ENCODE measurements at places on chromosomes 4 and X. TPM values are rescaled to one million over a fixed set of nuclear protein-coding genes. Genes with fewer than 3 reads are reported as not detected.

Gene AFF2
- 1.8 TPM for total RNA-seq

Gene NOX1
- total RNA-seq: not detected

Gene FAM149A
- 0.77 TPM for total RNA-seq

Gene GASK1B
- total RNA-seq: 135 TPM

Gene ATP8A1
- 21.3 TPM for total RNA-seq

Gene PITX2
- total RNA-seq: not detected

Gene ARSD
- 25.7 TPM for total RNA-seq

Gene CRMP1
- total RNA-seq: 2.9 TPM

Gene HSD17B13
- total RNA-seq: 2.4 TPM

Gene ARHGAP36
- total RNA-seq: 0.55 TPM

Gene RIPPLY1
- not detected for total RNA-seq

DNA sequence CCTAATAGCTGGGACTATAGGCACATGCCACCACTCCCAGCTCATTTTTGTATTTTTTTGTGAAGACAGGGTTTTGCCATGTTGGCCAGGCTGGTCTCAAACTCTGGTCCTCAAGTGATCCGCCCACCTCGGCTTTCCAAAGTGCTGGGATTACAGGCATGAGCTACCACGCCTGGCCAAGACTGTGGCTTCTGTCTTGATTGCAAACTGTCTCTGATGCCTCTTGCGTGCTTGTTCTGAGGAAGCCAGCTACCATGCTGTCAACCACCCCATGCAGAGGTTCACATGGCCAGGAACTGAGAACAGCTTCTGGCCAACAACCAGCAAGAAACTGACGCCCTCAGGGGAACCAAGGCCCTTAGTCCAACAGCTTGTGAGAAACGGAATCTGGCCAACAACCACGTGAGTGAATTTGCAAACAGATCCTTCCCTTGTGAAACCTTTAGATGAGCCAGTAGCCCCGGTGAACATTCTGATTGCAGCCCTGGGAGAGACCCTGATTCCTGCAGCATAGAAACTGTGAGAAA is 71.2 kb downstream of the SUPT20HL2 start:
- H3K36me3 ChIP-seq: no peaks in the 10 kb centered on the region
- H3K27ac ChIP-seq: no peak overlapping the region
- H3K4me3 ChIP-seq: no peak overlapping the region

DNA sequence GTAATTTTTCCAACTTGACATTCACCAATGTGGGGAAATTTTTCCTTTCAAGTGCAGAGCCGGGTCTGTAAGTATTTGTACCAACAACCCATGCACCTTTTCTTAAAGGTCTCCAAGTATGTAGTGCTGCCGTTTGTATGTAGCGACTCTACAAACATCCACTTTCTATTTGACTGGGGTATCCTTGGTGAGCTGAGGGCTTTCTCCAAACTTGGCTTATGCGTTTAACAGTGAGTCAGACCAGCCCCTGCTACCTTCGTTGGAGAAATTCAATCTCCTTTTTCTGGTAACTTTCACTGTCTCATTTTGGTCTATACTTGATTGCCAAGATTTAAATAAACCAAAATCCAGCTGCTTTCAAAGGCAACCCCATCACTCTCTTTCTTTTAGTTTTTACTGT is 34.9 kb downstream of the MGST2 start:
- no peak overlapping the region for H3K27ac ChIP-seq
- no peaks in the 10 kb centered on the region for H3K27me3 ChIP-seq
- no peak for DNase-seq
- no peaks in the 10 kb centered on the region for H3K36me3 ChIP-seq

DNA sequence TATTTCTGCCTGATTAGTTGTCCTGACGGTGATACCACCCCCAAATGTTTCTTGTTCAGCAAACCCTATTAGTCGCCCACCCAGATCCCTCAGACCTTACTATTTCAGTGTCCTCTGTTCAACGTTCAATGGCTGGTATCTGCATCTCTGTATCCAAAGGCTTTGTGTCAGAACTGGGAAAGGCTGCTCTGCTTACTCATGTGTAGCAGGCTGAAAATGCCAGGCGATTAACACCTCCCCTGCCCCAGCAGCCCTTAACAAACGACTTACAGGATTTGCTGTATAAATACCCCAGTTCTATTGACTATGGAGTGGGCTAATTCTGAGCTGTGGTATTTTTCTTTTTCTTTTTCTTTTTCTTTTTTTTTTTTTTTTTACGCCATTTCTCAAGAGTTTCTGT is 415.0 kb downstream of the ZNF674 start:
- DNase-seq: no peak
- H3K36me3 ChIP-seq: no peaks in the 10 kb centered on the region
- no peak overlapping the region for H3K4me3 ChIP-seq
- H3K27me3 ChIP-seq: no peaks in the 10 kb centered on the region

GRCh38 chr4:4859799-4860599 is 534 bp downstream of the MSX1 start:
- peaks cover 29% of the 10 kb centered on the region for H3K27me3 ChIP-seq
- peaks cover 3% of the 10 kb centered on the region for H3K4me1 ChIP-seq
- H3K36me3 ChIP-seq: no peaks in the 10 kb centered on the region

DNA sequence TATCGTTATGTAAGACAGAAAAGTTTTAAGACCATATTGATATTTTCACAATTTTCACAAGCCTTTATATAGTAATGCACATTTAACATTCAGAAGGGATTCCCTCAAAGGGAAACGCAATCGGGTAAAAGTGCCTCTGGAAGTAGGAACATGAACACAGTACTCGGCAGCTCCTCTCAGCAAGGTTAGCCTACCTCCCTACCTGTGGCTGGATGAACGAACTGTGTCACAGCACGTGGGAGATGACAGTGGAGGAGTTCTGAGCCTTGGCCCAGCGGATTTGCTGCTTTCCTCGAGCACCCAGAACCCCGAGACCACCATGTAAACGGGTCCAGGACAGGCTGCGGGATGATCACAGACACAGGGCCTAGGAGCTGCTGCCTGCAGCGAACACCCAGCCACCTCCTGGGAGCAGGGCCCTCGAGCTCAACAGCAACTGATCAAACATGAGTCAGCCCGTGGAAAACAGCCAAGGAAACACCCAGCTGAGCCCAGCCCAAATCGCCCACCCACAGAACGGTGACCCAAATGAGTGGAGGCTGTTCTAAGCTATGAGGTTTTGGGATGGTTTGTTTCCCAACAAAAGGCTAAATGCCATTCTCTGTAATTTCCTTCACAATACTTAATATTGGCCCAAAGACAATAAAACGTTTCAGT is 30.4 kb downstream of the FAT1 start:
- H3K4me1 ChIP-seq: no peaks in the 10 kb centered on the region
- H3K27me3 ChIP-seq: no peaks in the 10 kb centered on the region
- no peak for DNase-seq

GRCh38 chr4:42515156-42515884 is 118.0 kb downstream of the SHISA3 start:
- no peak overlapping the region for H3K4me3 ChIP-seq
- no peak for DNase-seq
- H3K4me1 ChIP-seq: no peaks in the 10 kb centered on the region
- H3K27me3 ChIP-seq: no peaks in the 10 kb centered on the region
- H3K27ac ChIP-seq: no peak overlapping the region

DNA sequence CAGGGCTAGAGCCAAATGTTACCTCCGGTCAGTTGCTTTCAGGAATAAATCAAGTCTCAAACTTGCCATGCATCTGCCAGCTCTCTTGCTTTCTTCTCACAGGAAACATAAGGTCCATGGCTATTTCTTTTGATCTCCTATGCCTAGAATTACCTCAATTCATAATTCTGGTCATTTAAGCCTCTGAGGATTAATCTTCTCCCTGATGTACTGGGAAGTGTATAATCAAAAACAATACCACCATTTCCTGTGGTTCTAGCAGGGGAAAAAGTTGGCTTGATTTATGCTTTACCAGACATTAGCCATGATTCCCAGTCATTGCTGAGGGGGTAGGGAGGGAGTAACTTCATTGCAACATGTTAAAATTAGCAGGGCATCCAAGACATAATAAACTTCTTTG is 268.7 kb upstream of the EMCN start:
- DNase-seq: peak; percentile 32
- H3K4me1 ChIP-seq: no peaks in the 10 kb centered on the region
- peak overlapping the region; percentile 8 for H3K27ac ChIP-seq
- no peaks in the 10 kb centered on the region for H3K36me3 ChIP-seq
- no peak overlapping the region for H3K4me3 ChIP-seq
- H3K27me3 ChIP-seq: no peaks in the 10 kb centered on the region

GRCh38 chr4:168449719-168450452 is 30.4 kb downstream of the DDX60L start:
- no peak overlapping the region for H3K4me3 ChIP-seq
- no peak overlapping the region for H3K27ac ChIP-seq
- no peaks in the 10 kb centered on the region for H3K27me3 ChIP-seq
- peak; percentile 50 for DNase-seq

GRCh38 chr4:35897808-35898207 is 346.5 kb downstream of the ARAP2 start:
- no peaks in the 10 kb centered on the region for H3K4me1 ChIP-seq
- H3K27me3 ChIP-seq: no peaks in the 10 kb centered on the region
- H3K4me3 ChIP-seq: no peak overlapping the region
- no peak for DNase-seq

GRCh38 chr4:123924536-123924935 is 527.9 kb downstream of the SPRY1 start:
- no peak overlapping the region for H3K27ac ChIP-seq
- H3K27me3 ChIP-seq: no peaks in the 10 kb centered on the region
- no peak for DNase-seq
- no peaks in the 10 kb centered on the region for H3K36me3 ChIP-seq

- no peak for DNase-seq
- H3K4me1 ChIP-seq: no peaks in the 10 kb centered on the region
- H3K4me3 ChIP-seq: no peak overlapping the region
- no peaks in the 10 kb centered on the region for H3K27me3 ChIP-seq
- no peaks in the 10 kb centered on the region for H3K36me3 ChIP-seq
Observed at GRCh38 chr4:47217291-47217690, 185.9 kb downstream of the GABRB1 start.

DNA sequence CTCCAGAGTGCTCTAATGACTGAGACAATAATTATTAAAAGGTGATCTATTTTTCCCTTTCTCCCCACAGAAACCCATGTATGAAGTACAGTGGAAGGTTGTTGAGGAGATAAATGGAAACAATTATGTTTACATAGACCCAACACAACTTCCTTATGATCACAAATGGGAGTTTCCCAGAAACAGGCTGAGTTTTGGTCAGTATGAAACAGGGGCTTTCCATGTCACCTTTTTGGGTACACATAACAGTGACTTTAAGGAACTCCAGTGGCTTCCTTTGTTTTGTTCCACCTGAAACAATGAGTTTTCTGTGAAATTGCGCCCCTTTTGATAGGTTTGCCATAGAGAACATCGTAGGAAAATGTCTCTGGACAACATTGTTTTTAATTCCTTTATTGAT is 69.6 kb downstream of the KIT start:
- no peak overlapping the region for H3K4me3 ChIP-seq
- H3K27ac ChIP-seq: no peak overlapping the region
- no peaks in the 10 kb centered on the region for H3K4me1 ChIP-seq
- H3K36me3 ChIP-seq: no peaks in the 10 kb centered on the region
- H3K27me3 ChIP-seq: no peaks in the 10 kb centered on the region

GRCh38 chrX:48520455-48520854 is 1.2 kb upstream of the EBP start:
- no peaks in the 10 kb centered on the region for H3K36me3 ChIP-seq
- H3K27me3 ChIP-seq: no peaks in the 10 kb centered on the region
- no peak overlapping the region for H3K27ac ChIP-seq
- no peak for DNase-seq
- H3K4me1 ChIP-seq: no peaks in the 10 kb centered on the region

DNA sequence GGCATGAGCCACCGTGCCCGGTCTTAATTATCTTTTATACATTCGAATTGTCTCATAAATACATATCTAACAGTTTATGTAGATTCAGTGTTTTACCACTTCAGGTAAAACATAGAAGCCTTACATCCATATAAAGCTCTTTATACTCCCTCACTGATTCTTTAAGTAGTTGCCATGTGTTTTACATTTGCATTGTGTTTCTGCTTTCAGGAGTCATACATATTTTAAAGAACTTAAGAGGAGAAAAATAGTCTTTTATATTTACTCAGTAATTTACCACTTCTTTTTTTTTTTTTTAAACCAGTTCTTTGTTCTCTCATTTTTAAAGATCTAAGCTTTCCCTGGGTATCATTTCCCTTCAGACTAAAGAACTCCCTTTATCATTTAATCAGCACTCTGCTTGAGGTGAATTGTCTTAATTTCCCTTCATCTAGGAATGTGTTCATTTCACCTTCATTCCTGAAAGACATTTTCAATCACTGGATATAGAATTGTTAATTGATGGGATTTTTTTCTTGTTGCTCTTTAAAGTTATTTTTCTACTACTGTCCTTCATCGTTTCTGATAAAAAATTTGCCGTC is 324.3 kb upstream of the ZCCHC13 start:
- H3K4me1 ChIP-seq: no peaks in the 10 kb centered on the region
- no peaks in the 10 kb centered on the region for H3K36me3 ChIP-seq
- H3K27me3 ChIP-seq: no peaks in the 10 kb centered on the region

DNA sequence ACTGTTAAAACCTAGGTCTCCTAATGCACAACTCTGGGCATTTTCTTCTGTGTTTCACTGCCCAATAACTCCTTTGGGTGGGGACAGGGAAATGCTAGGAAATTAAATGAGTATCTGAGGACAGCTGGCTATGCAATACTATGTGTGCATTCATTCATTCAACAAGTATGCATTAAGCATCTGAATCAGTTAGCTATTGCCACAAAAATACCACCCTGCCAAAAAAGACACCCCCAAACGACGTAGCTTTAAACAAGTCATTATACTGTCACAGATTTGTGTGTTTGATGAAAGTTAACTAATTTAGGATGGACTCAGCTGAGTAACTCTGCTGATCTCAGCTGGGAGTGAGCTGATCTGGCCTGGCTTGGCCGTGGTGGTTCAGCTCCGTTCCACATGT is 29.8 kb upstream of the PTCHD1 start:
- no peaks in the 10 kb centered on the region for H3K4me1 ChIP-seq
- H3K27ac ChIP-seq: no peak overlapping the region
- H3K4me3 ChIP-seq: no peak overlapping the region
- no peak for DNase-seq
- no peaks in the 10 kb centered on the region for H3K27me3 ChIP-seq
- H3K36me3 ChIP-seq: no peaks in the 10 kb centered on the region

GRCh38 chr4:78517050-78517652 is 34.4 kb upstream of the ANXA3 start:
- no peaks in the 10 kb centered on the region for H3K4me1 ChIP-seq
- H3K4me3 ChIP-seq: no peak overlapping the region
- no peaks in the 10 kb centered on the region for H3K27me3 ChIP-seq
- no peaks in the 10 kb centered on the region for H3K36me3 ChIP-seq
- no peak for DNase-seq

- peaks cover 3% of the 10 kb centered on the region for H3K4me1 ChIP-seq
- H3K27me3 ChIP-seq: no peaks in the 10 kb centered on the region
- H3K4me3 ChIP-seq: peak overlapping the region; percentile 45
- H3K36me3 ChIP-seq: no peaks in the 10 kb centered on the region
Observed at GRCh38 chrX:7926501-7926900, 712 bp downstream of the PNPLA4 start.
